CD8-positive, alpha-beta memory T cell (primary cell): ENCODE measurements at places on chromosomes 5 and 9.

DNA sequence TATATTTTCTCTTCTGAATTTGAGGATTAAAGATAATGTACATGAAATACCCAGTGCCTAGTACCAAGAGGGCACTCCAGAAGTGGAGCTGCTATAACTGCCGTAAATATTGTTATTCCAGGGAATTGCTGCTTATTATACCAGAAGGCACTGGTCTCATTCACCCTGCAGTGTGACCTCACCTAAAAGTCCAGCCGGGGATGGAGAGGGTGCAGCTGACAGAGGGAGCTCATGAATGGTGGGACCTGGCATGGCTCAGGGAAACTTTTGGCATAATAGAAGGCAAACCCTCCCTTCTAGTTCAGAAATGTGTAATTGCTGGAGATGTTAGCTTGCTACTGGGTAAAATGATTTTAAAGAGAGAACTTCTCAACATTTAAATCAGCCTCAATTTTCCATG lies 108.5 kb downstream of the MVB12B start:
- DNase-seq: no peak

- DNase-seq: no peak
Observed at GRCh38 chr9:105835721-105836120, 141.4 kb downstream of the TMEM38B start.

DNA sequence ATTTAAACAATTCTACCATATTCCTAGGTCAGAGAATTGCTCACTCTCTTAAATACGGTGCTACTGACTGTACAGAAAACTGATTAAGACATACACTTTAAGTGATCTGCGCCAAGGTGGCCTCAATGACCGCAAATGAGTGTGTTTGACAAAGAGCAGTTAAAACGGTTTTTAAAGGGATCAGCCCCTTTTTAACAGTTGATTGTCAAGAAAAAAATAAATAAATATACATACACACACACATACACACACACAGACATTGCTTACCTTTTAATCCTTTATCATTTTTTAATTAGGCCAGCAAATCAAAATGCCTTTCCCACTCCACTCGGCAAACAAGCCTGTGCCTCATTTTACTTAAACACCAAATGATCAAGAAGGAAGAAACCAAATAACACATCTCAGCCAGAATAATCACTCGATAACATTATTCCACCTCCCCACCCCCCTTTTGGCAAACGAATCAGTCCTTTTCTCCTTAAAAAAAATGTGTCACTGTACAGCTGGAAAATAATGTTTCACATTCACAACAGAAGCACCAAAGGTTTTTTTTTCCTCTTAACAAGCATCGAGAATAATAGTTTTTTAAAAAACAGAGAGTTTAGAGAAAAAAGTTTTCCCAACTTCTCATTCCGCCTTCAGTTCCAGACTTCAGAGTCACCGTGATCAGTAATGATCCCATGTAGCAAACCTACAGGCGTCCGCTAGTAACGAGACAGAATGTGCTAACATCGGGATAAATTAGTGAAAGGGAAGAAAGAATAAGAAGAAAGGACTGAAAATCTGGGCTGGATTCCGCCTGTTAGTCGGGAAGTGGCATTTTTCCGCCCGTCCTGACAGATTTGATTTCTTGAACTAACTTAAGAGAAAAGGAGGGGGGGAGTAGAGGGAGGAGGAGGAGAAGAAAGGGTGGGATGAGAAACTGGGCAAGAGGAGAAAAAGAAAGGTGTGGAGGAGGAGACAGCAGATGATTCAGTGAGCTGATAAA lies at the start of gene ZNF608:
TSS of gene ZNF608 (minus strand) at position 712 of the 988 bp plus-strand sequence. CDS start 1,650 bp downstream, outside the sequence.
- no peak for DNase-seq

DNA sequence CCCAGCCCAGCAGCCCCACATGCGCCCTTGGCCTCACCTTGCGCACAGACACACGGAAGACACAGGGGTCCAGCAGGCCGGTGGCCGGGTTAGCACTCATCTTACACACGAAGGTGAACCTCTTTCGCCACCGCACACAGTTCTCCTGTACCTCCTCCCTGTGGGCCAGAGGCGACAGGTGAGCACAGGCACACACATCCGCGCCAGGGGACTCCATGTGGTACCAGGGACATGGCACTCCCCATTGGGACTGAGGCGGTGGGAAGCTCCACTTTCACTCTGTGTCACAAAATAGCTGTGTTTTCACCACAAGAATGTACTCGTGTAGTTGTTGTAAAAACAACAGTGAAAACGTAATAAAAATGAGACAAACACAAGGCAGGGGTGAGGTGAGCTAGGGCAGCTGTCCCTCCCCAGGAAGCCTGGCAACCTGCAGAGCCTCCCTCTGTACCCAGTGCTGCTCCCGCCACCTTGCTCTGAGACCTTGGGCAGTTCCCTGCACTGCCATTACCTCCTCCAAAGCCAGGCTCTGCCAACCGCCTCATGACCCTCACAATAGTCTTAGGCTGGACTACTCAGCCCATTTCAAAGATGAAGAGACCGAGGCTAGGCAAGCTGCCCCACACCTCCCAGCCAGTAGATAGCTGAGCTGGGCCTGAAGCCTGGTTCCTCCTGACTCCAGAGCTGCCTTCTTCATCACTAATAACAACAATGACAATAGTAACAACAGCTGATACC lies 16.3 kb upstream of the DPM2 start:
- no peak for DNase-seq

DNA sequence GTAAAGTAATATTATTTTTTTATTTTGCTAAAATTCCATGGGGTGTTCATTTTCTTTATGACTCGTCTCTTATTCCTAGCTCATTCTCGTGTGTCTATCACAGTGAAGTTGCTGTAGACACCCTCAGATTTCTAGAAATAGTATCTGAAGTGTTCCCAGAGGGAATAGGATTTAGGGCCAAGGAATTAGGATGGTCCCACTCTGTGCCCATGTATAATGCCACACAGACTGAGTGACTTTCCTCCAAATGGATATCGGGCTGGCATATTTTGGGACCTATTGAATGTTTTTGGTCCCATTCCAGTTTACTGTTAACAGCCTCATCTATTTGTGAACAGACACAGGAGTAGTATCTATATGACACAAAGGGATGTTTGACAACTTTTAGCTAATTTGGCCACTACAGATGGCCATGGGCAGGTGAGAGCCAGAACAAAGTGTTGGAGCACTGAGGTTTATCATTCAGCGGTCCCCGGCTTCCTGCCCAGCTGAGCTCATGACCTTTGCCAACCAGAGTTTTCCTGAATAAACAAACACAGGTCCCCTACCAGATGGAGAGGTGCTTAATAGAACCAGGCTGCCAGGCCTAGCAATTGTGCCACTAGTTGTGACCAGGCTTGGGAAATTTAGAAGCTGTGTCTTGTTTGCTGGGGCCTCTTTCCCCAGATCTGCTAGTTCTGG lies 46.9 kb downstream of the MAP1B start:
- DNase-seq: no peak

GRCh38 chr5:147997486-147997885 lies 66.3 kb upstream of the SPINK5 start:
- no peak for DNase-seq

DNA sequence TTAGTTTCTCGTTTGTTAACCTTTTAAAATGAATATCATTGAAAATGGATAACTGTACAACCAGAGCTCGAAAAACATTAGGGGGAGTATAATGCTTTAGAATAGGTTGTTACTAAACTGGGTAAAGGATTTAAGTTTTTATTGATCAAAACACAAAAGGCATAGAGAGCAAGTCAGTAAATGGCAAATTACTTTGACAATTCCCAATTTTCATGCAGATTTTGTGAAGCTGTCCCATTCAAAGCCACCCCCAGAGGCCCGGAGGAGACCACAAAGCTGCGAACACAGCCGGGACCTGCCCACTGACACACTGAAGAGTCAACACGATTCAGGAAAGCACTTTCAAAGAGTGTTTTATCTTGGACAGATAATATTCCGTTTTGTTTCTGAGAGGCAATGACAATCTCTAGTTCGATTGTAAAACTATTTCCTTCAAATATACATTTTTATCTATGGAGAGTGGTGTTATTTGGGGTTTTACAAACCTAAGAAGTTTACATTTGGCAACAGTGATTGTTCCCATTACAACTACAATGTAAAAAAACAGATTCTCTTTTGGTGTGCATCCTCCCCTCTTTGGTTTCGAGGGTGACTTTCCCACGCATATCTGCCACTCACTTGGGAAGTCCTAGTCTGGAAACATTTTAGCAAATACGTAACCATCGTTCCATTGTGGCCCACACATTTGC lies 182.6 kb upstream of the TBCA start:
- no peak for DNase-seq

DNA sequence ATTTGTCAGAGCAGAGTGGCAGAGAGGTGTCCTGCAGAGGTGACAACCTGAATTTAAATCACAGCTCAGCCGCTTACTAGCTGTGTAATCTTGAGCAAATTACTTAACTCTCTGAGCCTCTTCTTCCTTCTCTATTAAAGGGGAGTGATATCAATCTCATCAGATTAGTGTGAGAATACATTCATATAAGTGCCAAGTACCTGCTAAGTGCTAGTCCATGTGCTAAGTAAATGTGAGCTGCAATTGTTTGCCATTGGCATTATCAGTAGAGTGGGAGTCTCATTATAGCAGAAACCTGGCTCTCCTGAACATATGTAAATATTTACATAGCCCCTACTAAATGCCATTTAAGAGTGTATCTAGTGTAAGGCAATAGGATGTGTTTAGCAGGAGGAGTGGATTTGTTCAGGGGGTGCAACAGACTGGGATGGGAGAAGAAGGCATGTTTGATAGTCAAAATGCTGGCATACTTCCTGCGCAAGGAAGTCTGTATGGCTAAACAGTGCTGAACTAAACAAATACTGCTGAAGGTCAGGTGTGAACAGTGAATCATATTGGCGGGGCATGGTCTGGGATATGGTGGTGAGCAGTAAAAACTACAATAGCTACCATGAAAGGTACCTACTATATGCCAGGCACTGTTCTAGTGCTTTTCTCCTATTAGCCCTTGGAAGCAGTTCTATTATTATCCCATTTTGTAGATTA lies 74.5 kb downstream of the F2RL2 start:
- no peak for DNase-seq

- DNase-seq: no peak
Observed at GRCh38 chr5:148179234-148179824, 11.0 kb downstream of the SPINK14 start.

DNA sequence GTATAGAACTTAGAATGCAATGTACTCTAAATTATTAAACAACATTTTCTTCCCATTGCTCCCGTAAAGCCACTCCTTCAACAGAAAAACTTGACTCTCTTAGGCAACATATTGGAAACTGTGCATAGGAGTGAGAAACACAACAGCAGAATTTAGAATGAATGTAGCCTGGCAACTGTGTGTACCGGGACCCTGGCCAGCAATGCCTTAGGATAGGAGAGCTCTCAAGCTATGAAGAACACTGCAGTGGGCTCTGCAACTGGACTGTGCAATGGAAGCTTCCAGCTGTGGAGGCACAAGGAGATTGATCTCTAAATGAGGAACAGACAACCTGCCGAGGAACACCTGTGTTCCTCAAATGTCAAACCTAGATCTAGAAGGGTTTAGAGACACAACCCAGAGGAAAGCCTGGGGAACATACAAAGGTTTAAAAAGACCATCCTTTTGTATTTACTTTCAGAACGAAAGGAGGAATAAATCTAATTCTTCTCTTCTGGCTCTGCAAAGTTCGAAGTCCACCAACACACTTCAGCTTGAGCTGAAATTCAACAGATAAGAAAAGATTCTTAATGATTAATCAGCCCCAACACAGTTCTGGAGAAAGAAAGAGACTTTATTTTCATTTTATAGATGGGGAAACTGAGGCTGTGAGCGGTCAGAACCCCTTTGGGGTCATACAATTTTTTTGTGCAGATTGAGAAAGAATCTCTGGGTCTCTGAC lies 51.5 kb upstream of the ARL15 start:
- no peak for DNase-seq

DNA sequence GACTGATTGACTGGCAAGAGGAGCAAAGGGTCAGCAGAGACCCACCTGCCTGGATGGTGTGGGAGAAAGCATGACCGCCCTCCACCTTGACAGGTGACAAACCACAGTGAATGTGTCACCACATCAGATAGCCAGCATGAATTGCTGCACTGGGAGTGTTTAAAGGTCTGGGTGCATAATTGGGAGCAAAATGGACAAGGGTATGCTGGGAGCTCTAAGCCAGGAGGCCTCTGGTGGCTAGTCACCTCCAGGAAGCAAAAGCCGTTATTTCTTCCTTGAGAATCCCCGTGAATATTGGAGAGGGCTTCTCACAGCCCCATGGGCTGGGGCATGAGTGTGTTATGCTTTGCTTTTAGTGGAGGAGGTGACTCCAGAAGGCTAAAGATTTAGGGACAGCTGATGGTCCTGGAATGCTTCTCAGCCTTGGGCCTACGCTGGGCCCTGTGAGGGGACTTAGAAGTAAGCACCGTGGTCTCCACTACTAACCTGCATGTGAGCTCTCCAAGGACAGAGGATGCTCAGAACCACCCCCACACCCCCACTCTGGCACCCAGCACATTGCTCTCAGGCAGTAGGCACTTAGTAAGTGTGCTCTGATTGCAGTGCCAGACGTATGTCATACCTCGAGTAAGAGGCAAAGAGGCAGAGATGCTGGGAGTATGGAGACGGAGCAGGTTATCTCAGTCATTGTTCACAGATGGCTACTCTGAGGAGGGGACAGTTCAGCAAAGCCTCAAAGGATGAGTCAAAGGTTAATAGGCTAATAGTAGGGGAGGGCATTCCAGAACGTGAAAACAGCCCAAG lies 9.1 kb upstream of the IRF1 start:
- no peak for DNase-seq

GRCh38 chr9:98190757-98191105 lies 1.7 kb downstream of the CORO2A start:
- DNase-seq: no peak

GRCh38 chr5:72231991-72232703 lies 87.9 kb downstream of the MRPS27 start:
- DNase-seq: peak; percentile 36

GRCh38 chr9:72540348-72540873 lies 19.0 kb downstream of the TMC1 start:
- DNase-seq: no peak

- no peak for DNase-seq
Observed at GRCh38 chr5:170571281-170571731, 67.5 kb downstream of the KCNIP1 start.

- no peak for DNase-seq
Observed at GRCh38 chr5:134099939-134100282, 14.6 kb upstream of the TCF7 start.

DNA sequence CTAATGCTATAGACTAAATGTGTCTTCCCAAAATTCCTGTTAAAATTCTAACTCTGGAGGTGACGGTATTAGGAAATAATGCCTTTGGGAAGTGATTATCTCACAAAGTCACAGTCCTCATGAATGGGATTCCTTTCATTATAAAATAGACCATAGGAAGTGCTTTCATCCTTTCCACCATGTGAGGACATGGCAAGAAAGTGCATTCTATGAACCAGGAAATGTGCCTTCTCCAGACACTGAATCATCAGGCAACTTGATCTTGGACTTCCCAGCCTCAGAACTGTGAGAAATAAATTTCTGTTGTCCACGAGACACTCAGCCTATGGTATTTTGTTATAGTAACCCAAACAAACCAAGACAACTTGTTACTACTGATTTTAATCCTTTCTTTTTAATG lies 582.4 kb upstream of the C9orf72 start:
- no peak for DNase-seq

- no peak for DNase-seq
Observed at GRCh38 chr5:36585701-36586100, 20.7 kb upstream of the SLC1A3 start.
